ENCODE measurements at places on chromosomes 16 and 17.

DNA sequence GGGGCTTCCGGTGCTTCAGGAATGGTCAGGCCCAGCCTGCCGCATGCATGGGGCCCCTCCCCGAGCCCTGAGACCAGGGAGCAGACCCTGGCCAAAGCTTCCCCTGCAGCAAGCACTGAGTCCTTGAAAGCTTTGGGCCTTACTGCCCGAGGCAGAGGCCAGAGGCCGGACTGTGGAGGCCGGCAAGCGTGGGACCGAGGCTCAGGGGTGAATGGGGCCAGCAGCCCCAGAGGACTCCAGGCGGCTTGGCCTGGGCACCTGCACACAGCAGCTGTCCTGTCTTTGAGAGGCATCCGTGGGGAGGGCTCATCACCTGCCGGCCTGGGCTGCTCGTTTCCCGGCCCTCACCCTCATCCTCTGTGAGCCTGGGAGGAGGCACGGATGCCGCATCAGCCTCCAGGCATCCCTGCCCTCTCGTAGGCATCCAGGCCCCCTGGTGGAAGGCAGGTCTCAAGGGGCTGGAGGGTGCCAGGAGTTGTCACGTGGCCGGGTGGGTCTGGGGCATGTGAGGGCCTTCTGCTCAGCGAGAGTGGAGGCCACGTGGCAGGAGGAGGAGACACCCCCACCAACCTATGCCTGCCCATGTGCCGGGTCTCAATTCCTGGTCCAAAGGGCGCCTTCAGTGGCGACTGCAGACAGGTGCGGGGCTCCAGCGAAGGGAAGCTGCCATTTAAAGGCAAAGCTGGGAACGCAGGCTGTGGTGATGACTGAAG is 31.4 kb downstream of the CACNA1H start:
- DNase-seq = no peak

GRCh38 chr17:16100737-16101400 is 101.2 kb downstream of the TTC19 start:
- DNase-seq = no peak

DNA sequence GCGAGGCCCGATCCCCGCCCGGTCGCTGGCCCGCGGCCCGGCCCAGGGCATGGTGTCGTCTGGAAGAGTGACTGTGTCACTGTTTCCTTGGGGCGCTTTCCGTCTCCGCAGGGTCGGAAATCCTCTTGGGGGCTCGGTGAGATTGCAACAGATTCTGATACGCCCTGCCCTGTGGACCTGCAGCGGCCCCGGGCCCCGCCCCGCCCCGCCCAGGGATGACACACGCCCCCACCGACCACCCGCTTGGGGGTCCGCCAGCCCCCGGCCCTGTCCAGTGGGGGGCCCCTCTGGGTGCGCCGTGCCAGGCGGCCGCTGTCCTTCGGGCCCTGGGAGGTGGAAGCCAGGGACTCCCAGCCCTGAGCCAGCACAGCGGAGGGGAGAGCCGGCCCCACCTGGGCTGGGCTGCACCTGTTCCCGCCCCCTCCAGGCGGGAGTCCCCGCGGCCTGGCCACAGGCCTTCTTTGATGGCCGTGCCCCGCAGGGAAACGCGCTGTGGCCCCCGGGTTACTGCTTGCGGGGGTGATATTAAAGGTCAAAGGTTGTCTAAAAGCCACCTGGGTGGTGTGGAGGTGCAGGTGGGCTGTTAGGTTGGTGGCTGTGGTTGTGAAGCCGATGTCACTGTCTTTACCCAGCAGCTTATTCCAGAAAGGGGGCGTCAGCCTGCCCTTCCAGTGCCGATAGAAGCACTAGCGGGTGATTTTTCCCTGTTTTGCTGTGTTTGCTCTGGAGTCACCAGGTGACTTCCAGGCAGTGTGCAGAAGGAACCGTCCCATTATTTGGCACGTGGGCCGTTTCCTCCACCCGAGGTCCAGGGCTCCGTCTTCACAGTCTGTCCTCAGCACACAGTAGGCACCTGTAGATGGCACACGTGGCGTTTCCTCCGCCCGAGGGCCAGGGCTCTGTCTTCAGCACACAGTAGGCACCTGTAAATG is 752 bp downstream of the TBC1D24 start:
- DNase-seq = no peak

- no peak for DNase-seq
Measured at GRCh38 chr17:4165301-4166010, 22.5 kb downstream of the CYB5D2 start.

- no peak for DNase-seq
Measured at GRCh38 chr17:4514206-4514605, 15.5 kb downstream of the SPNS2 start.
